ENCODE measurements at places on chromosomes 11 and 22.
A peak's percentile ranks its signal among the peaks of the same experiment; 100 is the strongest.

GRCh38 chr11:93123351-93123898 is 74.4 kb downstream of the SLC36A4 start:
- DNase-seq: no peak

- no peak for DNase-seq
Observed at GRCh38 chr22:19039796-19040280, 82.4 kb downstream of the DGCR2 start.

DNA sequence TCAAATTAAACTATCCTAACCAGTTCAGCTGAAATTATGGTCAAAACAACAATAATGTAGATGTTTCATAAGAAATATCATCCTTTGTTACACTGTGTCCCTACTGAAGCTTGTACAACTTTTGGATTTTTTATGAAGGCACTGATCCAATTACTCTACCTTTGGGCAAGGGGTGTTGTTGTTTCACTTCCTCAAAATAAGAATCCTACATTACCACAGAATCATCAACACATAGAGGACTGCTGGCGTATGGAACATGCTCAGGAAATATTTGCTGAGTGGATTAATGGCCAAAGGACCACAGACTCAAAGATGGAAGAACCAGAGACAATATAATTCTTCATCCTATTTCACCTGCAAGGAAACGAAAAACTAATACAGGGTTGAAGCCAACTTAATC is 907.5 kb upstream of the CCDC90B start:
- DNase-seq: no peak

GRCh38 chr11:102716527-102716926 is 8.2 kb downstream of the MMP8 start:
- no peak for DNase-seq

GRCh38 chr22:22207845-22208564 is 36.6 kb upstream of the VPREB1 start:
- peak; percentile 57 for DNase-seq

GRCh38 chr22:24507716-24508115 is 12.6 kb downstream of the UPB1 start:
- DNase-seq: no peak

DNA sequence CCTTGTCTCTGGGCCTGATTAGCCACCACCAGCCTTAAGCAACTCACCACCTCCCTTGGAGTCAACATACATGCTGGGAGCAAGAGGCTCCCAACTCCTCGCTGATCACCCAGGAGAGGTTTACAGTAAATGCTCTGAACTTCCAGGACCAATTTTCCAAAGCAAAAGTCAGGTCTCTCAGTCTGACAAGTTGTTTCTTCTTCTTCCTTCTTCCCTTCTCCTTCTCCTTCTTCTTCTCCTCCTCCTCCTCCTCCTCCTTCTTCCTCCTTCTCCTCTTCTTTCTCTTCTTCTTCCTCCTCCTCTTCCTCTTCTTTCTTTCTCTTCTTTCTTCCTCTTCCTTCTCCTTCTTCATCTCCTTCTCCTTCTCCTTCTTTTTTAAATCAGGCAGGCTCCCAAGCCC is 148.2 kb downstream of the NECTIN1 start:
- no peak for DNase-seq

- DNase-seq: no peak
Observed at GRCh38 chr11:82117362-82117761, 616.3 kb downstream of the FAM181B start.

- no peak for DNase-seq
Observed at GRCh38 chr11:59175091-59175501, 3.2 kb downstream of the DTX4 start.

GRCh38 chr22:25448435-25449051 is 115.9 kb upstream of the GRK3 start:
- DNase-seq: no peak

GRCh38 chr11:1279674-1280055 is 29.8 kb downstream of the TOLLIP start:
- no peak for DNase-seq

DNA sequence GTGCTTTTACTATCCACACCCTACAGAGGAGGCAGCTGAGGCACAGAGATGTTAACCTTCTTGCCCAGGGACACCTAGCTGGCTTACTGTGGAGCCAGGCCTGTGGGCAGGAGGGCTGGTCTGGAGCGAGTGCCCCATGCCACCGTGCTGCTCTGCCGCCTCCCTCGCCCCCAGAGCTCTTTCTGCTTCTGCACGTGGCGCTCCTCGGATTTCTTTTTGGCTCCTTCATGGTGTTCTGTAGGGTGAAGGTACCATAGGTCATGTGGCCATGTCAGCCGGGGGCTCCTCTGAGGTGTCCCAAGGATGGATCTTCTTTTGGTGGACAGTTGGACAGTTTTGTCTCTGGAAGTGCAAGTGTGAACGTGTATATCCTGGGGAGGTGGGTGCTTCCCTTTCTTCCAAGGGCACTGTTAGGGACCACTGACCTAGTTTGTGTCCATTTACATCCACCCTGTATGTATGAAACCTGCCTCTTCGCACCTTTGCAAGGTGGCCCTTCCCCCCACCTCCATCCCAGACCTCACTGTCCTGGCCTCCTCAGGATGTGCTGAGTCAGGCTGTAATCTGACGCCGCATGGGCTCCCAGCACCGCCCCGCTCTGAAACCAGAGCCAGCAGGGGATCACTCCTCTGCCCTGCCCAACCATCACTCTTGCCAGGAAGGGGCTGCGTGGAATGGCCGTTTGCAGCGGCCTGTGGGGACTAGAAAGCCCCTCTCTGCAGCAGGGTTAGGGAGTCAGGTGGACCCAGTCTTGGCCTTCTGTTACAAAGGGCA is 31.7 kb downstream of the POLR3H start:
- no peak for DNase-seq

- no peak for DNase-seq
Observed at GRCh38 chr11:112539741-112540140, 279.1 kb upstream of the PLET1 start.

DNA sequence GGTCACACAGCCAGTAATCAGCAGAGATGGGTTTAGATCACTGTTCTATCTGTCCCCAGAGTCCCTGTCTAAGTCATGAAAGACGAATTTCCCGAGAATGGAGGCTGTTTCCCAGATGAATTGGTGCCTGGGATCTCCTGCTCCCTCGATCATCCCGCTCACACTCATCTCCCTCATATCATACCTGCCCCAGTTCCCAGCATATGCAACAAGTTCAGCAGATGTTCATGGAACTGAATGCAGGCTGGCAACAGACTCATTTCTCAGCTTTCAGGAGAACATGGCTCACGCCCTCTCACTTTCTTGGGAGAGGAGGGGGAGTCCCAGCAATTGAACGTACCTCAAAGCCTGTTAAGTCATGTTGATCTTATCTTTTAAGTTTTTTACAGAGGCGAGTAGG is 22.1 kb downstream of the CD6 start:
- no peak for DNase-seq

GRCh38 chr11:61958590-61958989 is 8.4 kb downstream of the BEST1 start:
- no peak for DNase-seq

GRCh38 chr11:61147791-61148620 is 13.2 kb downstream of the VPS37C start:
- DNase-seq: no peak

DNA sequence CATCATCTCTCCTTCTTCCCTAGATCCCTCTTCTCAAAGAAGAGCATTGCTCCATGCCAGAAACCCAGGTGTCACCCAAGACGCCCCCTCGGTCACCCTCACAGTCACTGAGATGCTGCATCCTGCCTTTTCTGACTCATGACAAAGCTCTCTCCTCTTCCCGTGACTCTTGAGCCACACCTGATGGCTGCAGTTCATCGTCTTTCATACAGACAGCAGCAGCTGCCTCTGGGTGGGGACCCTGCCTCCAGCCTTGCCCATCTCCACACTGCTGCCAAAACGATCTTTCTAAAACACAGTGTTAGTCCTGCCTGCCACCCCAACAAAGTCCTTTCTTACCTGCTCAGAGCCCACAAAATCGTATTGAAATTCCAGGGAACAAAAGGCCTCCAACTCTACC is 44.8 kb downstream of the BUD13 start:
- DNase-seq: no peak

GRCh38 chr22:47041271-47042115 is 279.0 kb downstream of the TBC1D22A start:
- no peak for DNase-seq

- no peak for DNase-seq
Observed at GRCh38 chr11:84292006-84292405, 1005.8 kb upstream of the CCDC90B start.

GRCh38 chr11:60757231-60757800 is 649 bp downstream of the MS4A15 start:
- no peak for DNase-seq

- DNase-seq: peak; percentile 77
Observed at GRCh38 chr11:74988541-74989259, at the start of gene NEU3. Gene NEU3 (plus strand): TSS chr11:74988933. CDS start chr11:74989061, 128 bp downstream.
